Hematopoietic multipotent progenitor cell treated with erythropoietin and hydrocortisone succinate and interleukin-3 and kit ligand, for 4 days (in vitro differentiated cells): ENCODE measurements at places on chromosomes 7 and 10.

DNA sequence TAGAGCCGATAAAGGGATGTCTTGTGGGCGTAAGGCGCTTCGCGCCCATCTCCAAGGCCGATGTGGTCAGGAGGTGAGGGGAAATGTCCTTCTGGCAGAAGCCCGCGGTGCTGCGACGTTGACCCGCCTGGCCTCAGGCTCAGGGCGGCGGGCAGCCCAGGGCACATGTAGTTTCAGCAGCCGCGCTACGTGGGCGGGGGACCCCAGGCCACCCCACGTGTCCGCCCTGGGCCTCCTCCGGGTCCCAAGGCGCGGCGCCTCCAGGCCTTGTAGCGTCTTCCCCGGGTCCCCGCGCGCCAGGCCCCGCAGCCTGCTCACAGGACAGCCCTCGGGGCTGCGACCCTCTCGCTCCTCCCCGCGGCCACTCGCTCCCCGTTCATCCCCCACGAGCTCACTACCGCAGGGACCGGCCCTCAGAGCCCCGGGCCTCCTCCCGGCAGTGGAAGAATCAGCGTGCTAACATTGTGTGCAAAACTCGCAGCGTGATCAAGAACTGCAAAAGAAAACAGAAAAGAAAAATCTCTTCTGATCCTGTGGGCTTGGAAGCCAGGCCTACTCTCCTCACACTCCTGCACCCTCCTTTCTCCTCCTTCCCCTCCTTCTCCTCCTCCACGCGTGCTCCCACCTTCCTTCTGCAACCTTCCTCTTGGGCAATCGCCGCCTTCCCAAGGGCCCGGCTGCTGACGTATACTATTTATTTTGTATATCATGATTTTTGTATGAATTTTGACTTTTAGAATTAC, 4.4 kb upstream of the TBX20 start:
- no peak for DNase-seq

DNA sequence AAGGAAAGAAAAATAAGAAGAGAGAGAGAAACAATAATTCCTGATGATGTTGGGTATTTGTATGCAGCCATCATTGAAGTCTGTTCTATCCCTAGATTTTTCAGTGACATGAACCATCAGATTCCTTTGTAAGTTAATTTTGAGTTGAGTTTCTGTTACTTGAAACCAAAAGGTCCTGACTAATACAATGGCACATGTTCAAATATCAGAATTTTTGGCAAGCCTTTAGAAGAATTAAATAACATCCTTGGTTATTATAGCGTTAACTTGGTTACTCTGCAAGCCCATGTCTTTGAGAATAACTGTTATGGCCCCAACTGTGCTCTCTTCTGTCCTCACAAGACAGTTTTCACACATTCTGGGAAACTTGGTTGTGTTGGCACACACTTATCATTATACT, 66.5 kb downstream of the SYPL1 start:
- no peak for DNase-seq

DNA sequence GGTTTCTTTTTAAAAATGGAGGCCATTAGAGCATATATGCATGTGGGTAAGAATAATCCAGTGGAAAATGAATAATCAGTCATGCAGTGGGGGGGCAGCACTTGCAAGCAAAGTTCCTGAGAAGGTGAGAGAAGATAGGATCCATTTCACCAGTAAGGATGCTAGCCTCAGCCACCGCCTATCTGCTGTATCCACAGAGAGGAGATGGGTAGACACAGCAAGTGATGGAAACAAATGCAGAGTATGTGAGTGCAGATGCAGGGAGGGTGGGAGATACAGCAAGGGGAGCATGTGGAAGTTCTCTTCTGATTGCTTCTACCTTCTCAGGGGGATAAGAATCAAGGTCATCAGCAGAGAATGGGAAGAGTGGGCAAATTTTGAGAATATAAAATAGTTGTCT, 171.4 kb upstream of the PDE1C start:
- DNase-seq: no peak

- no peak for DNase-seq
These were observed 18.2 kb downstream of the COL13A1 start for GRCh38 chr10:69819716-69820506.

- DNase-seq: peak; percentile 54
These were observed 44.5 kb upstream of the ACBD5 start for GRCh38 chr10:27285093-27285492.

GRCh38 chr10:104498347-104499081, 142.6 kb upstream of the SORCS3 start:
- no peak for DNase-seq

DNA sequence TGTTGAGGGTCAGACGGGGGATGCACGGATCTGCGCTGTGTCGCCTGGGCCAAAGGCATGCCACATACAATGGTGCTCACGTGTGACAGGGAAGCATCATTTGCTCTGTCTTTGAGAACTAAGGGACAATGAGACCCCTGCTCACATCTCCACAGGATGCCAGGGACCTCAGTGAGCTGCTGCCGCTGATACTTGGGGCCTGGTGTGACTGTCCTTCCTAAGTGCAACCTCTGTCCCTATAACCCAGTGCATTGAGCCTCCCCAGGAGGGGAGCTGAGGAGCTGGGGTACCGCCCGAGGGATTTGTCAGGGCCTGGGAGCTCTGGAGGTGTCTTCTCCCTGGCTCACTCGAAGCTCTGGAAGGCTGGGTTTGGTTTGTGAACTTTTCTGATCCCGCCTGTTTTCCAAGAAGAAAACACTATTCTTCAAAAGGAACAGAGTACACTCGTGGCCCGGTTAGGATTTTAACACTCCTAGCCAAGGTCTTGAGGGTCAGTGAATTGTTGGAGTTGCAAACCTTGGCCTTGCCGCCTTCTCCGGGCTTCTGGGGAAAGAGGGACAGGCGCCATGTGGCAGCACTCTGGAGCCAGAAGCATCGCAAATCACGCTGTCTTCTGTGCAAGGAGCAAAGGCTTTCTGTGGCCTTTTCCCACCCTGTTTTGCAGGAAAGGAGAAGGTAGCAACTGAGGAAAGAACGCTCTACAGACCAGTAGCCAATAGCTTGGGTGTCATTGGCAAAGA, 26.2 kb upstream of the CTBP2 start:
- no peak for DNase-seq

DNA sequence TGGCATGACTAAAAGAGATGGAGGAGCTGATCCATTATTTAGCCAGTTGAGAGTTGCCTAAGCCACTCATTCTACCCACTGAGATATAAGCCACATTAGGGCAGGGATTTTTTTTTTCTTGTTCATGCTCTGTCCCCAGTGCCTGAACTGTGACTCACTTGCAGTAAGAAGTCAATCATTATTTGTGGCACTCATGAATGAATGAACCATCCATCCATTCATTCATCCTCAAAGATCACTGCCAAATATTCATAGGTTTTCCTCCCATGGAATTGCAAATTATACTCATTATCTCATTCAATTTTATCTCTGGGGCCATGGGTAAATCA, 22.8 kb upstream of the ARID5B start:
- DNase-seq: no peak

DNA sequence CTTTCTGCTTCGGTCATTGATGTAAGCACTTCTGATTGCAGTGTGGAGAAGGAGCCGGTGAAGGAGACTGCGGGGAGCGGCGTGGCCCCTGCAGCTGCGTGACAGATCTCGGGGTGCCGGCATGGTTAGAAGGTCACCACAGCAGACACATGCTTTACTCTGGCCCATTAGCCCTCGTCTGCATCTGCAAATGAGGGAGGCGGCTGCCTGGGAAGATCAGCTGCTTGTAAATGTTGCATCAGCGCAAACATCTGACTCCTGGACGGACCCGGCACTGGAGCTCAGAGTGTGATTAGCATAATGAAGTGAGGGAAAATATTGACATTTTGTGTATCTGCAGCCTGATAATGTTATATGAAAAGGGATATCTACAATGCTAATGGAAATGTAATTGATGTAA, 30.5 kb upstream of the MNX1 start:
- no peak for DNase-seq

GRCh38 chr7:1251796-1252539, 19.3 kb downstream of the UNCX start:
- no peak for DNase-seq
